ENCODE measurements at places on chromosomes 12 and 14. TPM values are rescaled to one million over a fixed set of nuclear protein-coding genes. Genes with fewer than 3 reads are reported as not detected.

Gene KRT82
- total RNA-seq: not detected

Gene ZNF219
- 49.7 TPM for total RNA-seq

Gene KICS2
- 4.2 TPM for total RNA-seq

DNA sequence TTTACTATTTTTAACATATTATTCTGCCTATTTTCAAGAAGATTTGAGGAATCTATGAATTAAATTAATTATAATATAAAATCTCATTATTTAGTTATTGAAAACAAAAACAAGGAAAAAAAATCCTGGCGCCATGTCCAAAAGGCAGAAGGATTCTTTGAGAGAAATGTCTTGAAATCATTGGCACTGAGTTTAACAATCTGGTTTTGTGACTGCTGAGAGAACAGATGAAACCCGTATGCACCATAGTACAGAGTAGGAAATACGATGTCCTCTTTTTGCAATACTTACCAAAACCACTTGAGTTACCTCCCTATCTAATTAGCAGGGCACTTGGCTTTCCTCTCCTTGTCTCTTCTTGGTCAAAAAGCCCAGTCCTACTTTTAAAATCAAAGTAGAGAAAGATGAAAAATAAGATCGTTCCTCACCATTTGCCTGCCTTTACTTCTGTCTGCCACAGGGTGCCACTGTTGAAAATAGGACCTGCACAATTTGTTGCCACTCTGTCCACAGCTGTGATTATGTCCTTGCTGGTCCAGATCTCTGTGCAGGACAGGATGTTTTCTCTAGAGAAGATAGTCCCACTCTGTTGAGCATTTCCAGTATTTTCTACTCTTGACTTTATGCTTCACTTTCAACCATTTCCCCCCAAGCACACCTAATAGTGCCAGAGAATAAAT is 179.7 kb downstream of the PDZRN4 start:
- no peak for DNase-seq
